Activated CD4-positive, alpha-beta T cell treated with anti-CD3 and anti-CD28 coated beads, Interleukin-2, amount 50 U/mL, for 16 hours (primary cell): ENCODE measurements at places on chromosomes 4 and X.

DNA sequence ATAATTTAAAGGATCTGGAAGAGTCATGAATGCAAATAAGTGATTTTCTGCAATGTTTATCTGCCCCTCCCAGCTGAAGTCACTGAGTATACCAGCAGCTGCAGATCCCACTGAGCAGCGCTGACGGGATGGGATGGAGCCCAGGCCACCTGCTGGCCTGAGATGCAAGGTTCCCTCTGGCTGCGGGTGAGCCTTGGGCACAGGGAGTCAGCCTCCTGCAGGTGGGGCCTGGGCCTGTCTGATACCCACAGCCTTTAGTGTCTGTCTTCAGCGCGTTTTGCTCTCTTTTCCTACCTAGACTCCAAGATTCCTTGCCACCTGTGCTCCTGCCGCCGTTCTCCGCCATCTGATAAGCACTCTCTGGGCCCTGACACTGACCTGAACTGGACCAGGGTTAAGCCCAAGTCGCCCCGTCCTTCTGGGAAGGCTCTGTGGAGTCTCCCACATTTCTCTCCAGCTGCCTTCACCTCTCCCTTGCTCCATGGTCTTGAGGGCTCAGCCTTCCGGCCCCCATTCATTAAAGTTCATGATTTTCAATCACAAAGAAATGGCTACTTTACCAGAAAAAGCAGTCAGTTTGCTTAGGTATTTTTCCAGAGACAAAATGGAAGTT is 223.1 kb upstream of the FAT1 start:
- no peak for DNase-seq

- DNase-seq = no peak
These were observed 492.3 kb upstream of the FAM241A start for GRCh38 chr4:111652986-111653385.

GRCh38 chr4:158282252-158282651 is 72.0 kb downstream of the TMEM144 start:
- no peak for DNase-seq

- DNase-seq = no peak
These were observed 114.3 kb upstream of the IL1RAPL1 start for GRCh38 chrX:28472926-28473325.

DNA sequence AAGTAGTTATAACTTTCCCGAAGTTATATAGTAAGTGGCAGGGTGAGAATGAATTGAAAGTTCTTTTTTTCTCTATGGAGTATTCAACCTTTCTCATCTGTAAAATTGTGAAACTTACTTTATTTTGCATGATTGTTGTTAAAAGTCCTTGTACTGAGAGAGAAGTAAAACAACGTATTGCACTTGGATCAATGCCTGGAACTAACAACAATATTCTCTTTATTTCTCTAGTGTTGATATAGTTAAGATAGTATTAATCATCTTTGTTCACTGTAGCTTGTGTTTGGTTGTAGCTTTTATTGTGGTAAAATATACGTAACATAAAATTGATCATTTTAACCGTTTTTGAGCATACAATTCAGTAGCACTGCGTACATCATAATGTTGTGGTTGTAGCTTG is 48.7 kb downstream of the STIM2 start:
- DNase-seq = no peak

- DNase-seq = no peak
These were observed 15.1 kb downstream of the TEC start for GRCh38 chr4:48254381-48255071.

DNA sequence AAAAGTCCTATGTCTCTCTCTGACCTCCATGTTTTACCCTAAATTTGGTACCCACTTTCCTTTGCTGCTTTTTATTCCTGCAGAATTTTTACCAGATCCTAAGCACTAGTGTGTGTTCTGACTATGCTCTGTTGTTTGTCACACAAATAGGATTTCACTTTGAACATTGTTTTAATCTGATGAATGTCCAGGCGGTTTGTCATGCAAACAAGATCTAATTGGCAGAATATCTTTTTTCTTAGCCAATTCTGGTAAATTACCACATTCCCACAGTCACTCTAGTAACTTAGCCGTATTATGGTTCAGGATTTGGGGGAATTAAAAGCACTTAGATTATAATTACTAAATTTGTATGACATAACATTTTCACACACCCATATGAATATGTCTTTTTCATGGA is 557.2 kb upstream of the BOD1L1 start:
- DNase-seq = no peak
